ENCODE measurements at places on chromosomes 2 and 18. TPM values are rescaled to one million over a fixed set of nuclear protein-coding genes. Genes with fewer than 3 reads are reported as not detected.

The SULT1C4 gene
- 0.62 TPM for total RNA-seq

The TWIST2 gene
- not detected for total RNA-seq

The SPP2 gene
- not detected for total RNA-seq

The SLC30A3 gene
- total RNA-seq: 0.10 TPM

The CD8B gene
- 0.62 TPM for total RNA-seq

GRCh38 chr2:119126650-119127049 is 31.9 kb downstream of the C1QL2 start:
- peak; percentile 8 for DNase-seq

- DNase-seq: no peak
Observed at GRCh38 chr2:205386109-205386508, 296.2 kb upstream of the NRP2 start.

DNA sequence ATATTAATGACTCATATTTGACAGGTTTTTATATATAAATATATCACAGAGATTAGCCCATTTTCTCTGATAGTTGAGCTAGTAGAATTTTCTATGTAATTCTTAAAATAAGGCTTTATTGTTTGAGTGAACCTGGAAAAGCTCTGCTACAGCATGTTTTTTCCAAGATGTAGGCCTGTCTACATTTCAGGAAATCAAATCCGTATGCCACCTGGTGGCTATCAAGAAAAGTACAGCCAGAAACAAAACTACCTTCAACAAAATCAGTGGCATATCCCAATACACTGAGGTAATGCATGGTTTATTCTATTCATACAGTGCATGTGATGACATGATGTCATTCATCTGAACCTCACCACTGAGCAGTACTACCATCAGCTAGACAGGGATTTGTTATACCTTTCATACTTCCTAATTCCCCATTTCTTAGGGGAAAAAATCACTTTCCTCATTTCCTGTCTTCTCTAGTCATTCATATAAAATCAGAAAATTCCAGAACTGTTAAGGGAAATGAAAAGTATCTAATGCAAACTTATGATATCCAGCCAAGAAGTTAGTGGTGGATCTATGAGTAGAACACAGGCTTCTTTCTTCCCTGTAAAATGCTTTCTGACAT is 310.4 kb upstream of the SYT4 start:
- DNase-seq: peak; percentile 8

DNA sequence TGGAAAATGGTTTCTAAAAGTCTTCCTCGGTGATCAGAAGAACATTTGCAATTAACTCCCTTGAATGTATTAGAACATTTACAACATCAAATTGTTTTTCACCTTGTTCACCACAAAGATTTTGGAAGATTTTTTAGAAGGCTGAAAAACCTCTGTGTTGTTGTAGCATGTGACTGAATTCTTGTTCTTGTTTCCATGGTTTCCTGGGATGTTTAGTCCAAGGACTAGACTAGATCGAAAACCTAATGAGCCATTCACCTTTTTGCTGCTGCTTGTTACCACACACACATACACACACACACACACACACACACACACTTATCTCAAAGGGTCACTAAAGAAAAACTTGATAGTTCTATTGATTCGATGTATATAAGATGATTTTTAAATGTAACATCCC is 380.0 kb downstream of the LRRTM4 start:
- DNase-seq: no peak

DNA sequence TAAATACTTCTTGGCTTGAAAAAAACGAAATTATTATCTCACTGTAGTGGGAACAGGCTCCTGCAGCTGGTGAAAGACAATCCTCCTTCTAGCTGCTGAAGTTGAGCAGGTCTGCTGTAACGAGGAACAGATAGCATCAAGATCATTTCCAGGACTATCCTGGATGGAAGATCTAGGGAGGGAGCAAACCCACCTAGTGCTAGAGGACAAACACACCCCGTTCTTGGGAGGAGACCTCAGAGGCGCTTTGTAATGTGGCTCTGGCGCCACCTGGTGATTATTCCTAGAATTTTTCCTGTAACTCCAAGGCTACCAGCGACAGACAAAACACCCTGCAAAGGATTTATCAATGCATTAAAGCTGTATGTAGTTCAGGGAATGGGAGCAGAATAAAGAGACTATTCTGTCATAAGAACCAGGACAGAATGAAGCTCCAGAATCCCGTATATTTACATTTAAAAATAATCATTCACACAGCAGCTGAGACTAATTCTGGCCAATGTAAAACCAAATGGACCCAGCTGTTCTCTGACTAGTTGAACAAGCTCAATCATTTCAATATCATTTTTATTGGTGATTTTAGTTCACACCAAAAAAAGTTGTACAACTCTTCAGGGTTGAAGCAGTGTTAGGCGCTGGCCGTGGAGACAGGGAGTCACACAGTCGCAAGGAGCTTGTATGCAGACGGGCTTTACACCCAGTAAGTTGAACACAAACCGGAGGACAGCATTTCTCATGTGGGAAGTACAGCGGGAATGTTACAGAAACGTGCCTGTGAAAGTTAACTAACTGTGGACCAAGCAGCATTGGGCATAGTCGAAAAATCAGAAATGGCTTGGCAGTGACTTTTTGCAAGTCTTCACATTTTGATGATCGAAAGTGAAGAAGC is 290.3 kb downstream of the TRIB2 start:
- DNase-seq: peak; percentile 67

DNA sequence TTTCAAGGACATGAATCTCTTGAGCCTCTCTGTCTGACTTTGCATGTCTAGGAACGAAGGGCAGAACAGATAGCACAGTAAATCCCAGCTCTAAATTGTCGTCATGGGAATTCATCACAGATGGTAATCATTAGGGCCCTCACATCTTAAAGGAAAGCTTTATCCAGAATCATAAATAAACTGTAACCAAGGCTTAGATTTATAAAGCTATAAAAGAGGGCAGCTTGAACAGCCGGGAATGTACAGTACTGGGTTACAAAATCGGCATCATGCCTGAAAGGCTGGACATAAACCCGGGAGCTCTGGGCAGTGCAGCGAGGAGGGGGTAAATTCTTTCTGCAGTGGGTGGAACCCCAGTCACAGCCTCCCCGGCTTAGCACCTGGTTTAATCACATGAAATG is 144.4 kb downstream of the GFPT1 start:
- DNase-seq: no peak

GRCh38 chr2:784753-785152 is 107.5 kb upstream of the TMEM18 start:
- DNase-seq: no peak

- no peak for DNase-seq
Observed at GRCh38 chr2:179440642-179441251, 176.1 kb upstream of the SESTD1 start.

DNA sequence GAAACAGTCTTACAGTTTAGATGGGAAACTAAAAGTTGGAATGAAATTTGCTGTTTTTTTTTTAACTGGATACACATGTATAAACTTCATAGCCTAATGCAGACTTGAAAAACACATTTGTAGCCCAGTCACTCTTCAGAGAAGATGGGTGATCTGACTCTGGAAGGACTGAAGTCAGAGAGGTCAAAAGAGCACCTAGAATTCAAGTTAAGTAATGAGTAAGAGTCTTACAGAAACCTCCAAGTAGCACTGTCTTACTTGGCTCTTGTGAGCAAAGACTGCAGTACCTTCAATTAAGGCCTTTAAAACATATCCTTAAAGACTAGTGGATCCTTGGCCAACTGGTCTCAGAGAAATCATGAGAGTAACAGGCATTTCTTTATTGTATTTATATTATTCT is 41.9 kb downstream of the TRAPPC8 start:
- no peak for DNase-seq

DNA sequence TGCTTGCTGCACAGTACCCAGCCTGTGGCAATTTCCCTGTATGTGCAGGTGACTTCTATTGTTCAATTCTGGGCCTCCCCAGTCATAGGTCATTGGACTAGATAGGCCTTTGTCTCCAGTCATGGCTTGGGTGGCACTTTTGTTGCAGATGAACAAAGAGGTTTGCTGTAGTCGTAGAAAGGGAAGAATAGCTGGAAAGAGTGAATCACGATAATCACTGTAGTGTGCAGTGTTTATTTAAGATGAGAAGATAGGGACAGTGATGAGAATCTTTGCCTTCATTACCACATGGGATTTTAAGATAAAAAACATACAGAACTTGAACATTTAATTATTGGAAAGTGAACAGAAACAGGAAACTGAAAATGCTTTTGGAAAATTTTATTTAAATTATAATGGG is 156.1 kb upstream of the CYRIA start:
- DNase-seq: no peak

DNA sequence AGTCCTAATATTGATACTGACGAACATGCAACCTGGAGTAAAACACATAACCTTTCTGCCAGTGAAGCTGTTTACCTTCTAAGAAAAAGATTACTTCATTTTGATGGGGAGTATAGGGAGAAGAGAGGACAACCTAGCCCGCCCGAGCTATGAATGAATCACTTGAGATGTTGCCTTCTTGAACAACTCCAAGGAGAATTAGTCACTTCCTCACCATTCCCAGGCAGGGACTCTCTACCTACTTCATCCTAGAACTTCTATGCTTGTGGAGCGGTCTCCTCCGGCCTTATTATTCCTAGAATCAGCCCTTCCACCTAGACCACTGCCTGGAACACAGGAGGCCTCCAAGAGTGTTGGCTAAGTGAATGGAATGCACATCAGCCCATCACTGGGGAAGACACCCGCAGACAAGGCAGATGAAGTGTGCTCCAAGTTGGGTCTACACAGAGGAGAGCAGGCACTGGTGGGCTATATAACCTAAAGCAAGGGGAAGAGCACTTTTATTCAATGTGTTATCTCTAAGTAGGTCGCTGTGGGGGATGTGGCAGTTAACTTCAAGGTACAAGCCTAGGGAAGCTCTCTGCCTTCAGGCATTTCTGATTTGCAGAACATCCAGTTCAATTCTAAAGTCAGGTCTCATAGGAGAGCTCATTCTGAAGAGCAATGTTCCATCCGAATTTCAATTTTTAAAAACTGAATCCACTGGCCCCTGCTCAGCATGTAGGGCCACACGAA is 57.4 kb downstream of the STK39 start:
- no peak for DNase-seq

GRCh38 chr2:202147775-202148174 is 74.7 kb downstream of the KIAA2012 start:
- no peak for DNase-seq

- no peak for DNase-seq
Observed at GRCh38 chr2:204074456-204074855, 137.9 kb downstream of the ICOS start.

DNA sequence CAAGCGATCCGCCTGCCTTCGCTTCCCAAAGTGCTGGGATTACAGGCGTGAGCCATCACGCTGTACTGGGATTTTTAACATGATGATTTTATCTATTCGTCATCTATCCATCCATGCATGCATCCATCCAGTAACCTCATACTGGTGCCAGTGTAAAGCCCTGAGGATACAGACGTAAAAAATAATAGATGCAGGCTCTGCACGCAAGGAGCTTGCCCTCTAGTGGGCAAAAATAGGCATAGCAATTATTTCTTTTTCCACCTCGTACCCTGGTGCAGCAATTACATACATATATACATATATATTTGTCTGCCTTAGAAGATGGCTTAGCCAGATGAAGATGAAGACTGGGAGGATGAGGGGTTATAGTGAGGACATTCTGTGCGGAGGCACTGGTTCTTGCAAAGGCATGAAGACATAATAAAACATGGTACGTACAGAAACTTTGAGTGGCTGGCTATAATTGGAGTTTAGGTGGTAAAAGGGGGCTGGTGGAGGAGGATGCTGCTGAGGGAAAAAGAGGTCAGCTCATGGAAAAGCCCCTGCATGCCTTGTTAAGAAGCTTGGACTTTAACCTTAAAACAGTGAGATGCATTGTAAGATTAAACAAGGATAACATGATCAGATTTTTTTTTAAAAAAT is 19.6 kb upstream of the RPIA start:
- DNase-seq: peak; percentile 57

DNA sequence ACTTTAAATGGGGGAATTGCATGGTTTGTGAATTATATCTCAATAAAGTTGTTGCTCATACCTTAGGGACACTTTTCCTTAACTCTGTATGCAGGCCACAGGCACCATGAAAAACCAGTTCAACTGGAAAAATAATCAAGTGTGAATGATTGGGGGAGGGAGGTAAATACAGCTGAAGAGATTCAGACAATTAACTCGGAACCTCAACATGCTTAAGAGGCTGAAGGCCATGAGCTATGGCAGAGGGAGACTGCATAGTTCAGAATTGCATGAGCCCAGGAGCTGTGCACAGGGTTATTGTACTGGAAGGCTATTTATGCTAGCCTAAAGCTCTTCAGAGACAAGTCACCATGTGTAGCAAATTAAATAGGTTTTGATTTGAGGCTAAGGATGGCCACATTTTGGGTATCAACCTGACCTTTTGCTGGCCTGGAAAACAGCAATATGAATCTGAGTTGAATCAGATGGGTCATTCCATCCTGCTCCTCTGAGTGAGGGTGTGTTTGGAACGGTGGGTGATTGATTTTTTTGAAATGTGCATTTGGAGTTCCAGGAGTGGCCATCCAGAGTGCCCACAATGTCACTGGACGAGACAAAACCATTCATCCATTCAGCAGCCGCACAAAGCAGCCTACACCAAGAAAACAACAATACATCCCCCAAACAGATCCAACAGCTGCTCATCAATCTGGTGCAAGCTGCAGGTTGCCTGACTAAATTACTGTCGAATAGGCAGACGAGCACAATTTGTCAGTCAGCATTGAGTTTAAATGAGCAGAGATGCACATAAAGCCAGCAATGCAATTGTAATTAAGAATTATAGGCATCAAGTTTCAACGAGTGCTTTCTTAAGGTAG is 42.5 kb downstream of the HRH4 start:
- no peak for DNase-seq

DNA sequence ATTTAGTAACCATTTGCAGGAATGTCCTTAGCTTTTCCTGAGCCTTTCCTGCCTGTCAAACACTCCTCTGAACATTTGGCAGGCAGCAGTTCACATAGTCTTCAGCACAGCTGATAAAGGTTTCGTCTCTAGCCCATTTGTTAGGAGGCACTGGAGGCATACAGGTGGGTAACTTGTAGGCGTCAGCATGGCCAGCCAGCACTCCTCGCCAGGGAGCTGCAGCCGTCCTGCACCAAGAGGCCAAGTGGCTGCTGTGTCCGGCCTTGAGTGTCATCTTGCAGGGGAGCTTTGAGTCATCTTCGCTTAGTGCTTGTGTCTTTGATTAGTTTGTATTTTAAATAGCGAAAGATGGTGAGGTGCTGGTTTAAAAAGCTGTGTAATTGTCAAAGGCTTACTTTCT is 120.3 kb upstream of the NFATC1 start:
- no peak for DNase-seq

- no peak for DNase-seq
Observed at GRCh38 chr2:218827701-218828476, 3.7 kb downstream of the PRKAG3 start.

DNA sequence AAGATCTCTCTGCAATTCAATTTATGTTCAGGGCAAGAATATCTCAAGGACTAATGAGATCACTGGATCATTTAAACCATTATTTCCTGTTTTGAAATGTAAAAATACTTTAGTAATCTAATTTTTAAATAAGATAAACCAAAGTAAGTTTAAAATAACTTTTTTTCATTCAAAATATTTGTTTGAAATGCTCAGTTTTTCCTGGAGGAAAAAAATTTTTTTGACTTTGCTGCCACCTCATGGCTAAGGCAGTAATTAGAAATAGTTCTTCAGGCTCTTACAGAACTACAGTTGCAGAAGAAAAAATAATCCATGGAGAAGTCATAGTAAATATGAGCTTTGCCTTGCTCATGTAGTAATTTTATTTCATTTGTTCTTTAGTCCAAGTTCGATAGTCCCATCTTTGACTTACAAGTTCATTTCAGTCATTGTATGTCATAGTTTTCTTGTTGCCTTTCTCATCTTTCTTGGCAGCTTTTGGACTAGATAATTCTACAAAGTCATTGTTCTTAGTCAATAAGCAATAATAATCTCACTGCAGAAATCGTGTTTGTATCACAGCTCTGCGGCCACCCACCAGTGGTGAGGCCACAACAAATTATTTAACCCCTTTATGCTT is 127.4 kb downstream of the DPP4 start:
- peak; percentile 62 for DNase-seq

Data from CD4-positive, CD25-positive, alpha-beta regulatory T cell (primary cell).